ENCODE measurements at places on chromosomes 6 and 20.
A peak's percentile ranks its signal among the peaks of the same experiment; 100 is the strongest.

DNA sequence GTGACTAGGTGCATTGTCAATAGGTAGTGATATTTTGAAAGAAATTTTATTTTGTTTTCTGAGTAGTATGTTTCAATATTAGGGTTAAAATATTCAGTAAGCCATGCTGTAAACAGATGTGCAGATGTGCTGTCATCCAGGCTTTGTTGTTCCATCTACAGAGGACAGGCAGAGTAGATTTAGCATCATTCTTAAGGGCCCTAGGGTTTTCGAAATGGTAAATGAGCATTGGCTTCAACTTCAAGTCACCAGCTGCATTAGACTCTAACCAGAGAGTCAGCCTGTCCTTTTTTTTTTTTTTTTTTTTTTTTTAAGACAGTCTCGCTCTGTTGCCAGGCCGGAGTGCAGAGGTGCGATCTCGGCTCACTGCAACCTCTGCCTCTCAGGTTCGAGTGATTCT lies 27.1 kb upstream of the BACH2 start:
- DNase-seq, result no peak

- DNase-seq, result no peak
Observed at GRCh38 chr20:61704661-61705060, 361.0 kb downstream of the TAF4 start.

- no peak for DNase-seq
Observed at GRCh38 chr6:37047689-37048402, 42.4 kb downstream of the FGD2 start.

- peak; percentile 26 for DNase-seq
Observed at GRCh38 chr6:37819802-37820717, 533 bp downstream of the ZFAND3 start.

DNA sequence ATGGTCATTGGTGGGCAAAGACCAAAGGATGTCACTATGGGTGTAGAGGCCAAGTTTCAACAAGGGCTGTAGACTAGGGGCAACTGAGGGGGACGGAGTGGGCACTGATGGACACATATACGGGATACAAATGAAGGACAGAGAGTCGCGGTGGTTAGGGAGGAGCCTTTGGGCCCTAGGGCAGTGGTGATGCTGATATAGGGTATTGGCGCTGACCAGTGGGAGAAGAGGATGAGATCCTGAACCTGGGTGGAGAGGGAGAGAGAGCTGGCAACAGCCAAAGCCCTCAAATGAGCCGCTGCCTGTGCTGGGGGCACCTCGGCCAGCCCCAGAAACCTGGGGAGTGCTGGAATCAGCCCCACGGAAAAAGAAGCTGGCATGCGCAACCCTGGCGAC lies 1.6 kb downstream of the CDH22 start:
- DNase-seq, result no peak

- no peak for DNase-seq
Observed at GRCh38 chr6:56380476-56380875, 133.1 kb upstream of the COL21A1 start.

- DNase-seq, result no peak
Observed at GRCh38 chr6:9659848-9660247, 755.0 kb downstream of the TFAP2A start.

GRCh38 chr6:33160728-33161344 lies 31.4 kb downstream of the COL11A2 start:
- DNase-seq, result peak; percentile 40

- no peak for DNase-seq
Observed at GRCh38 chr20:25328954-25329498, 61.6 kb downstream of the ABHD12 start.

Data from WTC11 (cell line).